ENCODE measurements at places on chromosomes 12 and 14.
A peak's percentile ranks its signal among the peaks of the same experiment; 100 is the strongest.

GRCh38 chr12:9687228-9687627 lies 17.7 kb downstream of the CLEC2D start:
- DNase-seq = no peak

GRCh38 chr14:79841433-79841832 lies 369.9 kb downstream of the DIO2 start:
- no peak for DNase-seq

DNA sequence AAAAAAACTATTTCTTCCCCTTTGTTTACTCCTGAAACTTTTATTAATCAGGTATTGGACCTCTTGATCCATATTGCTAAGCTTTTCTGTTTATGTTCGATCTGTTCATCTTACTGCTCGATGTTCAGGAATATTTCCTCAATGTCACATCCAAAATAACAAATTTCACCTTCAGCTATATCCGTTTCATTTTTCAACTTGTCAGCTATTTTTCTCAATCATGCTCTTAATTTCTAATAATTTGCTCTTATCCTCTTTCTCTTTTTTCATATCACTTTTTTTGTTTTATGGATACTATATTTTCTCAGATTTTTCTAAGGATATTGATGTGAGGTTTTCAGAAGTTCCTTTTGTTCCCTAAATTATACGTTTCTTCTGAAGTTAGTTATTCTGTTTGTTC lies 29.8 kb downstream of the SLC38A4 start:
- no peak for DNase-seq

- peak; percentile 93 for DNase-seq
These were observed 18.0 kb upstream of the CACNA1C start for GRCh38 chr12:2034633-2035430.

DNA sequence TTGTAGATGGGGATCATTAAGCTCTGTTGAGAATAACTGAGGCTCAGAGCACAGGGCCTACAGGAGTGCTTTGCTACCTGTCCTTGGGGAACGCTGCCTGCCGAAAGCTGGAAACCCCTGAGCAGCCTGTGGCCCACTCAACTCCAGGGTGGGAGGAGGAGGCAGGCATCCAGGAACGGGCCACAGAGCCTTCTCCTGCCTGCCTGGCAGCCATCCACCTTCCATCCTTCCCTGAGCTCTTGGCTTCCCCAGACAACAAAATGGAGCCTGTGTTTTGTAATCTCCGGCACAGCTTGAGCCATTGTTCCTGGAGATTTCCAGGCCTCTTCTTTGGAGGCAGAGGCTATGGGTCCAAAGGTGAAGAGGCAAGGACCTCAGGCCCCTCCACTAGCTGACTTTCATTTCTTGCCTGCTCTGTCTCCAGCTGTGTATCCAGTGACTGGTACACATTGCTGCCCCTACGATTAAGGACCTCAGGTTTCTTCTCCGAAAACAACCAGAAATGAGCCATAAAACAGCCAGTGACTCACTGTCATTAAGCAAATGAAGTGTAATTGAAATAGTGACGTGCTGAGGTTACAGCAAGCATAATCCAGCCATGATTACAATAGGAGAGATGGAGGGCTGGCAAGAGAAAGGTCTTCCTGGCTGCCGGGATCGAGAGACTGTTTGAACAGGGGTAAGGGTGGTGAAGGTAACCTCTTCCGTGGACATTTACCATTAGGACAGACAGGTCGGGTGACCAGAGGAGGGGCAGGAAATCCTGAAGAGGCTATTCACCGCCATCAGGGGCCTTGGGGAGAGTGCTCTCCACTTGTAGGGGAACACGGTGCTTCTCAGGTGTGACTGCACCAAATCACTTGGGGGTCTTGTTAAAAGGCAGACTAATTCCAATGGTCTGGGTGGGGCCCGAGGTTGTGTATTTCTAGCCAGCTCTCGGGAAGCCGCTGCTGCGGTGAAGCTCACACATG lies 56.3 kb upstream of the KCNA5 start:
- no peak for DNase-seq

GRCh38 chr12:15584366-15585041 lies 204.7 kb downstream of the EPS8 start:
- no peak for DNase-seq

GRCh38 chr14:40265096-40265495 lies 832.9 kb upstream of the FBXO33 start:
- no peak for DNase-seq

DNA sequence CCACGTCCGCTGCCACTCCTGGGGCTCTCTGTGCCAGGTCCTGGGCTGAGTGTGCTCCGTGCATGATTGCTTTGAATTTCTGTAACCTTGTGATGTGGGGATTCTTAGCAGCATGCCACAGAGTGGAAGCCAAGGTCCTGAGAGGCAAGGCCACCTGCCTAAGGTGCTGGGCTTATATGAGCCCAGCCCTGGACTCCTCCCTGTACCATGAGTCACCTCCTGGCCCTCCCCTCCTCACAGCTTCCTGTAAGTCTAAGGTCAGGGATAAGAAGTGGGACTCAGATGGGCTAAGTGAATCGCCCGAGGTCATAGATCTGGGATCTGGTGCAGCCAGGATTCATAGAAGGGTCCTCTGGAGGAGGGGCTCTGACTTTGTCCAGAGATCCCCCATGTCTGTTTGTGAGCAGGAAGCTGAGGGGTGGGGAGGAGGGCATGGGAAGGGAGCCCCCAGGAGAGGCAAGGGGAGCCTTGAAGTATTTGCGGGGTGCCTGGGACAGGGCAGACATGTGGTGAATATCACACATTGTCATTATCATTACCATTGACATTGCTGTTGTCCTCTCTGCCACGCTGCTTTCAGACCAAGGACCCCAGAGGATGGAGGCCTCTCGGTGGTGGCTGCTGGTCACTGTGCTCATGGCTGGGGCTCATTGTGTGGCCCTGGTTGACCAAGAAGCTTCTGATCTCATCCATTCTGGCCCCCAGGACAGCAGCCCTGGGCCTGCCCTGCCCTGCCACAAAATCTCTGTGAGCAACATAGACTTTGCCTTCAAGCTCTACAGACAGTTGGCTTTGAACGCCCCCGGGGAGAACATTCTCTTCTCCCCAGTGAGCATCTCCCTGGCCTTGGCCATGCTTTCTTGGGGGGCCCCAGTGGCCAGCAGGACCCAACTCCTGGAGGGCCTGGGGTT lies 28.8 kb downstream of the SERPINA3 start:
- no peak for DNase-seq

DNA sequence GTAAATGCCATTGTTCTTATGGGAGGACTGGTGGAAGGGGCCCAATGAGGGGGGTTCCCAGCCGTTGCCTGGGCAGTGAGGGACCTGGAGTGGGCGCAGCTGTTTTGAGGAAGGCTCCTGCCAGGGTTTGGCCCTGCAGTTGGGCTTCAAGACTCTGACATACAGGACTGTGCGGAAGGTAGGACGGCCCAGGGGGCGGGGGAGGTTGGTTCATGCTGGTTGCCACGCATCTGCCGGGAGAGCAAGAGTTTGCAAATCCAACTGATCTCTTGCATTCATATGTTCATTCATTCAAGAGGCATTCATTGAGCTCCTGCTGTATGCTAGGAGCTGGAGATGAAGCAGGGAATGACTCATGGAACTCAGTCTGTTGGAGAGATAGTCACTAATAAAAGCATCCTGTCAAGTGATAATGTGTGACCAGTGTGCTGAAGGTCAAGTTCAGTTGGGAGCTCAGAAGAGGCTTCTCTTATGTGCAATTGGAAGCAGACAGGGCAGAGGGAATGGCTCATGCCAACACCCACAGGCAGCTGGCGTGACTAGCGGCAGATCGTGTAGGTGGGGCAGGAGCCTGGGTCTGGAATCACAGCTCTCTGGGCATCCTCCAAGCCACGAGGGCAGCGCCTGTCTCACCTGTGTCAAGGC lies 7.8 kb downstream of the SH2B3 start:
- no peak for DNase-seq

DNA sequence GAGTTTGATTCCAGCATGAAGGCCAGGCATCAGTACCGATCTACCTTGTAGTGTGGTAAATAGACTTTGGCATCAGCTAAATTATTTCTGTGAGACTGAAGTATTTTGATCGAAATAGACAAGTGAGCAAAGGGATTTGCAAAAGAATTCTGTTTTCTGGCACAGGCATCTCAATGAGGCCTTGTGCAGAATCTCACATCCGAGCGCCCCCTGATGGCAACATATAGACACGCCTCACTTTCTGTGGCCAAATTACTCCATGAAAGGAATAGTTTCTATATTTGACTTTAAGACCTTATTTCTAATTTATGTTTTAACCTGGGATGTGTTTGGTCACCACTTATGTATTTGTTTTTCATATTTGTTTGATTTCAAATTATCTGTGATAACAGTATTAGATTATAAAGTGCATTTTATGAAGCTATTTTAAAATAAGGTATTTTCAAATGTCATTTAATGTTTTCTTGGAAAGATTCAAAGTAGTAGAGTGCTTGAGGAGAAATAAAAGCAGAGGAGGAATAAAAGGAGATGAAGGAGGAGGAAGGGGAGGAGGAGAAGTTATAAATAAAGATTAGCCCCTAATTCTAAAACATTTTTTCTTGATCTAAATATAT lies 731.9 kb downstream of the NRXN3 start:
- DNase-seq = peak; percentile 63

DNA sequence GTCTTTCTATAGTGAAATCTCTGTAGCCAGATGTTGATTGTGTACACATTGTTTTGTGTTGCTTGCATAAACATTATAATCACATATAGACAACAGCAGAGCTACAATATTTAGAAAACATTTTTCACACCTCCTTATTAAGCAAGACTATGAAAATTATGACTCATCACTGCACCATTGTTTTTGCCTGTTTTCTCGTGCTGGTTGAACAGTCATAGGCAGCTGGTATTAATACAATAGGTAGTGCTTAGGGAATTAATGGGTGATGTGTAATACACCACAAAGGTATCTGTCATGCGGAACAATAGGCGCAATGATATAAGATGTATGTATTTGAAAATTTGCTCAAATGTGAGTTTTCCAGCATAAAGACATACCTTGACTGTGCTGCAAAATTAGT lies 449.3 kb downstream of the FOXG1 start:
- DNase-seq = no peak

DNA sequence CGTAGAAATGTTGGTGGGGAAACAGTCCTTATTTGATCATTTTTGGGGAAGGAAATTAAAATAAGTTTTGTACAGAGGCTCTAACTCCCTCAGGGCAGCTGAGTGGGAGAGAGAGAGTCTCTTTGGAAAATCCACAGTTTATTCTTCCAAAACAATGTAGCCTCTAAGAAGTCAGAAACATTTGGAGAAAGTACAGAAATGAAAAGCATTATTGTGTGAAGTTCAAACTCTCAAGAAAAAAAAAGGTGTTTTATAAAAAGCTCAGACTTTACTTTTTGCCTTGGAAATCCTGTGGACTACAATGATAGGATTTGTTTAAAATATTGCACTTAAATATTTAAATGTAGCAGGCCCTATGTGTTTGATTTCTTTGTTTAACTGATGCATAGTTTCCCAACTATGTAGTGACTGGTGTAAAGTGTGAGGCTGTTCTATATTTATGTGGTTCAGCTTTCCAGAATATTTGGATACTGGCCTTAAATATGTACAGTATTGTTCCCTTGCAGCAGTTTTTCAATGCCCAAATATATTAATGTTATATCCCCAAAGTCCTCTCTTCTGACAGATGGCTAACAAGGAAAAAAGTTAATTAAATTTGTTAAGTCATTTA lies 82.0 kb upstream of the OTOGL start:
- DNase-seq = no peak

GRCh38 chr14:71589609-71590008 lies 342.6 kb upstream of the RGS6 start:
- DNase-seq = no peak

DNA sequence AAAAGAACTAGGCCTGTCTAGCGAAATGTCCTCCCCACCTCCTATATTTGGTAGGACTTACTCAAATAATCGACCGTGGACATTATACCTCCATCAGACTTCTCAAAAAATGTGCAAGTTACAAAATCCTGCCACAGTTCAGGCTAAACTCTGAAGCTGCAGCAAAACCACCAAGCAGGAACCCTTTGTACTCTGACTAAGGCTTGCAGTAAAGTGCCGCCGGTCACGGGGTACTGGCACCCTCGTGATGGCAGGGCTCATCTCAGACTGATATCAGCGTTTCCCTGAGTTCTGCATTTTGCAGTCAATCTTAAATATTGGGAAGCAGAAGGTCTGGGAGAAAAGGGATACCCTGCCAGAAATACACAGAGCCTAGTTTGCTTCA lies 17.1 kb downstream of the SLC11A2 start:
- peak; percentile 87 for DNase-seq

GRCh38 chr12:50297996-50298395 lies 14.7 kb upstream of the LIMA1 start:
- DNase-seq = no peak

DNA sequence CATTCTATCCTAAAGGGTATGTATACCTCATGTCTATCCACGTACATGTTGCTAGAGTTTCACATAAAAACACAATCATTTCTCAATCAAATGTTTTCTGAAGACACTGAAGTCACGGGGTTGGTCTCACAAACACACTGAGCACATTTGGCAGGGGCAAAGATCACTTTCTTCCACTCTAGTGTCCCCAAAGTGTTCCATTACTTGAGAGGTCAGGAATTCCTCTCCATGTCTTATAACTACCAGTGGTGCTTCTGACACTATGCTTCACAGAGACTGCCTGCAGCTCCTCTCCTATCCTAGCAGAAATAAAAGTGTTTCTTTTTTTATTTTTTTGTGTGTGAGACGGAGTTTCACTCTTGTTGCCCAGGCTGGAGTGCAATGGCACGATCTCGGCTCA lies 19.1 kb downstream of the ZFYVE1 start:
- no peak for DNase-seq

DNA sequence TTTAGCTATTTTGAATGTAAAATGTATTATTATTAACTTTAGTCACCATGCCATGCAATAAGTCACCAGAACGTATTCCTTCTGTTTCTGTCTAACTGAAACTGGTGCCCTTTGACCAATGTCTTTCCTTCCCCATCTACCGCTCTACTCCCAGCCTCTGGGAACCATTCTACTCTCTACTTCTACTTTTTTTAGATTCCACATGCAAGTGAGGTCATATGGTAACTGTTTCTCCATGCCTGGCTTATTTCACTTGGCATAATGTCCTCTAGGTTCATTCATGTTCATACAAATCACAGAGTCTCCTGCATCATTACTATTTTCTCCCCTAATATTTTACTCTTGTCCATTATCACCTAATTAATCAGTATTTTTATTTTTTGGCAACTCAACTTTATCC lies 160.1 kb downstream of the TMX1 start:
- DNase-seq = no peak

DNA sequence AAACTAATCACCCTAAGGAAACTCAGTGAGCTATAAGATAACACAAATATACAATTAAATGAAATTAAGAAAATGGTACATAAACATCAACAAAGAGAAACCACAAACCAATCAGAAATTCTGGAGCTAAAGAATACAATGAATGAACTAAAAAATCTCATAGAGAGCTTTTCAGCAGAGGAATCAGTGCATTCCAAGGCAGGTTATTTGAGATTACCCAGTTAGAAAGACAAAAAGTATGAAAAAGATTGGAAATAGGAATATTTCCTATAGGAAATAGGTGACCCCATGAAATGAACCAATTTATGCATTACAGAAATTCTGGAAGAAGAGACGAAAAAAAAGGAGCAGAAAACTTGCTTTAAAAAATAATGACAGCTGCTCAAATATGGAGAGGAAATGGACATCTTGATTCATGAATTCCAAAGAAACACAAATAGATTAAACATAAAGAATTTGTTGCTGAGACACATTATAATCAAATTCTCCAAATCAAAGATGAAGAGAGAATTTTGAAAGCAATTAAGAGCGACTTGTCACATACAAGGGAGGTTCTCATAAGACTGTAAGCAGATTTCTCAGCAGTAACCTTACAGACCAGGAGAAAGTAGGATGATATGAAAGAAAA lies 90.7 kb downstream of the RERGL start:
- no peak for DNase-seq

GRCh38 chr12:96514328-96514727 lies 25.0 kb downstream of the CFAP54 start:
- no peak for DNase-seq

- peak; percentile 30 for DNase-seq
These were observed 157.4 kb upstream of the C14orf180 start for GRCh38 chr14:104421892-104422828.

All from head of caudate nucleus (tissue), 42 donors.